ENCODE measurements at places on chromosomes 7 and 10.

GRCh38 chr10:122461367-122461728 is at the start of gene HTRA1:
Gene HTRA1, plus strand, starts transcription at chr10:122461553. Its CDS starts 100 bp downstream, at chr10:122461653.
- DNase-seq = peak; percentile 91

- no peak for DNase-seq
These were observed 102.3 kb upstream of the PPP1R3A start for GRCh38 chr7:114021135-114021534.

GRCh38 chr7:11727864-11728263 is 104.1 kb downstream of the THSD7A start:
- DNase-seq = no peak

GRCh38 chr10:34314457-34314856 is 500.6 kb downstream of the PARD3 start:
- no peak for DNase-seq

DNA sequence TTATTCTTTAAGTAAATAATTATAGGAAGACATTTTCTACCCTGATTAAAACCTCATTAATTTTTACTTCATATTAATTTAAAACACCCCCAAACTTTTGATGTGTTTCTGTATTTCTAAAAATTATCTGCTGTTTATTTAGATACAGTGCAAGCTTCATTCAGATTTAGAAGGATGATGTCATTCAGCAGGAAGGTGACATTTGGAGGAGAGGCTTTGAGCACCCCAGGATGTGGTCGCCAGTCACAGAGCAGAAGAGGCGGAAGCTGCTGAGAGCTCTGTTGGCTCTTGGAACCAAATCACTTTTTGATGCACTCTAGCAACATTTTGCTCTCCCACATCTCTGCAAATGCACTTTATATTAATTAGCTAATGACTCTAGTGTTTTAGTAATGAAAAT is 233.9 kb upstream of the CACNA2D1 start:
- DNase-seq = no peak

- no peak for DNase-seq
These were observed 156.6 kb downstream of the CCDC3 start for GRCh38 chr10:12844811-12845483.

DNA sequence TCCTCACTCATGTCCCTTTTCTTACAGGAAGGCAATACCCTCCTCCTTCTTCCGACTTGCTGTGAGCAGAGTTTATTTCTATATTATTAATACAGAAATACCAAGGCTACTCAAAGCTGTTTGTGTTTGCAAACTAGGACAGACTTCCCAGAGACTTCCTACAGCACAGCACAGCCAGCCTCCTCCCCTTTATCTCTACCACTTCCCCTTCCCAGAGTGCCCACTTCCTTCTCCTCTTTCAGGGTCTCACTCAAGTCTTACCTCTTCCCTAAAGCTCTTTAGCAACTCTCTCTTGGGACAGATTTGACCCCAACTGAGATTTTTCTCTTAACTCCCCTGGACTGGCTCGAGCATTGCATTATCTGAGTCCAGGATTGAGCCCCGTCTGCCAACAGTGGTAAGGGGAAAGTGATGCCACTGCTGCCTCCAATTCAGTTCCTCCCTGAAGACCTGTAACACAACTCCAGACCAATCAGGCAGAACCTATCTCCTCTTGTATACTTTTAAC is 5.5 kb upstream of the LRGUK start:
- DNase-seq = no peak

- peak; percentile 94 for DNase-seq
These were observed 28.2 kb downstream of the SKIDA1 start for GRCh38 chr10:21497177-21497807.

- no peak for DNase-seq
These were observed 1060.6 kb downstream of the LRMDA start for GRCh38 chr10:76492026-76492425.

- no peak for DNase-seq
These were observed 23.9 kb upstream of the DNAJB6 start for GRCh38 chr7:157312941-157313340.

DNA sequence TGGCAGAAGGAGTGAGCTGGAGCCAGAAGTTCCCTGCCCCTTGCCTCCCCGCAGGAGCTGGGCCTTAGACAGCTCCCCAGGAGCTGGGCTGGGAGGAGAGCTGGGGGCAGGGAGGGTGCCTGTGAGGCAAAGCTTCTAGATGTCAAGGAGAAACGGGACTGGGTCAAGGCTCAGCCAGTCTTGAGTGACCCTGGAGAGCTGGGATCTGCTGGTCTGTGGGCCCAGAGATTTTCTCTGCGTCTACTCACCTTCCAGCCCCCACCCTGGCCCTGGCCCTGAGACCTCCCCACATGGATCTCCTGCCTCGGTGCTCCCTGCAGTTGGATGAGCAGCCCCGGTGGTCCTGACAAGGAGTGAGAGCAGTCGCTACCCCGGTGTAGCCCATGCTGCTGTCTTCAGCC is 20.3 kb upstream of the SHH start:
- DNase-seq = no peak

- DNase-seq = no peak
These were observed 541.5 kb upstream of the ZWINT start for GRCh38 chr10:56902554-56902953.

DNA sequence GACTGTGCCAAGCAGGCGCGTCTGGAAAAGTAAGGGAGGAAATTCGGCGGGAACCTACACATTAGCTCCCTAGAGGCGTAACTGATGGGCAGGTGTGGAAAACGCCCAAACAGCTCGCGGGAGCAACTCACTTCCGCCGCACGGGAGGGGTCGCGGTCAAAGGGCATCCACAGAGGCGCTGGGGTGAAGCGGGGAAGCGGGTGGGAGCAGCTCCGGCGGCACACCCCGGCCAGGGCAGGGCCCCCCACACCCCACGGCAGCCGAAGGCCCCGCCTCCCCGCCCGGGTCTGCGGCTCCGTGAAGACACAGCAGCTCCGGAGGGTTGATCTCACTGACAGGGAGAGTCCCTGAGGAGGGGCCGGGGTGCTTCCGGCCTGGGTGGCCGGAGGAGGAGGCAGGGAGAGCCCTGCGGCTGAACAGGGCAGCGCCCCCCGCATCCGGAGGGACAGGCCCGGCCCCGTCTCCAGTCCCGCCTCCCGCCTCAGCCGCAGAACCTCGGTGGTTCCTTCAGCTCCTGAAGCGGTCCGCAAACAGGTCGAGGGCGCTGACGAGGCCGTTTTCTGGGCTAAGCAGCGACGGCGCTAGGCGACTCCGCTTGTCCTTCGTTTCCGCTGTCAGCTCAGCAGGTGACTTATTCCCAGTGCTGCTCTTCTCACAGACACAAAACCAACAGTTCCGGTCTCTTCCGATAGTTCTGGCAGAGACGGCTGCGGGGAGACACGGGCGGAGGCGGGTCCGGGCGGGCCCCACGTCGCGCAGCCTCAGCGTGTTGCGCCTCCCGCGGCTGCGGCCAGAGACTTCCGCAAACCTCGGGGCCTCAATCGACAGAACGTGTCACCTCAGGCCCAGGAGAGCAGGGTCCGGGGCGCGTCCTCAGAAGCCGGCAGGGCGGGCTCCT is 276.1 kb downstream of the DNAJB6 start:
- peak; percentile 81 for DNase-seq

DNA sequence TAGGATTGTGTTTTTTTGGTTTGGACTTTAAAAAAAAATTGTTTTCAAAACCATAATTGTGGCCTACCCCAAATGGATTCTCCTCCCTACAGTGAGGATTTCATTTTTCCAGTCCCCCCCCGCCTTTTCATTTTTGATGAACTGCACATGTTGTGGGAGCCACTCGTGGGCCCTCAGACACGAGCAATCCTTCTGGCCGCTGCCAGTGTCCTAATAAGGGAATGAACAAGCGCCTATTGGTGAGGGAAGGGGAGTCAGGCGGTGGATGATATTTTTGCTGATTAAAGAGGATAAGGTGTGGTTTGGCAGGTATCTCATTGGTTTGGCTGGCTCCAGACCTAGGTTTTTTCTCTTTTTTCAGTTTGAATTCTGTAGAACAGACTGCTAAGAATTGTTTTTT is 78.7 kb upstream of the AGBL3 start:
- DNase-seq = no peak
